ENCODE measurements at places on chromosomes 6 and 20.

- DNase-seq, result no peak
These were observed 435 bp downstream of the DLK2 start for GRCh38 chr6:43454696-43455530.

GRCh38 chr6:1322696-1323219 is 10.9 kb downstream of the FOXQ1 start:
- no peak for DNase-seq

DNA sequence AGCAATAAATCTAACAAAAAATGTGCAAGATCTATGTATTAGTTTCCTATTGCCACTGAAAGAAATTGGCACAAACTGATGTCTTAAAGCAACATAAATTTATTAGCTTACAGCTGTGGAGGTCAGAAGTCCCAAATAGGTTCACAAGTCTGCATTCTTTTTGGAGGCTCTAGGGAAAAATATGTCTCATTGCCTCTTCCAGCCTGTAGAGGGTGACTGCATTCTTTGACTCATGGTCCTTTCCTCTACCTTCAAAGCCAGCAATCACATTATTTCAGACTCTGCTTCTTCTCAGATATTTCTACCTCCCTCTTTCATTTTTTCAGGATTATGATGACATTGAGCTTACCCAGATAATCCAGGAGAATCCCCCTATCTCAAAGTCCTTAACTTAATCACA is 1531.1 kb downstream of the KHDRBS2 start:
- DNase-seq, result no peak

GRCh38 chr20:16178546-16179135 is 394.6 kb downstream of the KIF16B start:
- no peak for DNase-seq

GRCh38 chr6:161671117-161671516 is 397.3 kb upstream of the AGPAT4 start:
- no peak for DNase-seq

DNA sequence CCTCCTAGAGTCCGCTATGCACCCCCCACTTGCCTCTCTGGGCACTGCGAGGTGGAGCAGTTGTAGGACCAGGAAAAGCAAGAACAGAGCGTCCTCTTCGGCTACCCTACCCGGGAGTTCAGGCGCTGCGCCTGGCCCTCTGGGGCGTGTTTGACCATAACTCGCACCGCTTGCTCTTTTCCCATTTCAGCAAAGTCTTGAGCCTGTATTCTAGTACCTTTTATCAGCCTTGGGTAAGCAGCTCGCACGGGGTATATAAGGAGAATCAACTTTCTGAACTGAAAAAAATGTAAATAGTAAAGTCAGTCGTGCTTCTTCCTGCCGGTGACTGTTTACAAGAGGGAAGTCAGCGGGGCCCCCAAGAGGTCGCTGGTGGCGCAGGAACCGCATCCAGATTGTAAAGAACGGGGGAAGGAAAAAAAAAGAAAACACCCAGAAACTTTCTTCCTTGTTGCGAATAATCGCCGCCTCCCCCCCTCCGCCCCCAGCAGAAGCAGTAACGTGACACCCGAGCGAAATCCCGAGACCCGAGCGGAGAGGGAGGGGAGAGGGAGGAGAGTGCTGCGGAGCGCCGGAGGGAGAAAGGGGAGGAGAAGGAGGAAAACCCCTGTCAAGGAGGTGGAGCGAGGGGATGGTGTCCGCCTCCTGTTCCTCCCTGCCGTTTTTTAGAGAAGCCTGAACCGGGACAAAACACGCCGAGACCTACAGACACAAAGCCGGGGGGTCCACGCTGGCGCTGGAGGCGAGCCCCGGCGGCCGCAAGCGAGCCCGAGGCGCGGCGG is at the start of gene UST:
Gene UST, plus strand, starts transcription at position 668 of the 782 bp plus-strand sequence. CDS start 401 bp downstream, outside the sequence.
- no peak for DNase-seq

DNA sequence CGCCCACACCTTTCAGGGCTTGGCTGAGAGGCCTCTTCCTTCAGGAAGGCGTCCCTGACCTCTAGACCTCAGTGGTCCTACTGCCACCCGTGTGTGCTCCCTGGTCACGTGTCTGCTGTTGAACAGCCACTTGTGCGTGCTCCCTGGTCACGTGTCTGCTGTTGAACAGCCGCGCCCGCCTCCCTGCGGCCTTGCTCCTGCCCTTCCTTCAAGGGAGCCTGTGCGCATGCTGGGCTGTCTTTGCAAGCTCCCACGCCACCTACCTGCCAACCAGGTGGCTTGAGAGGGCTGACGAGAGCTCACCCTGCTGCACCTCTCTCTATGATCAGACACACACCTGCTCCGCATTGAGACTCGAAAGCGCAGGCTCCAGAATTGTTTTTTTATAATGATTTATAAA is 179.3 kb downstream of the BMP7 start:
- DNase-seq, result no peak

- no peak for DNase-seq
These were observed 27.1 kb downstream of the COL12A1 start for GRCh38 chr6:75178757-75179156.

DNA sequence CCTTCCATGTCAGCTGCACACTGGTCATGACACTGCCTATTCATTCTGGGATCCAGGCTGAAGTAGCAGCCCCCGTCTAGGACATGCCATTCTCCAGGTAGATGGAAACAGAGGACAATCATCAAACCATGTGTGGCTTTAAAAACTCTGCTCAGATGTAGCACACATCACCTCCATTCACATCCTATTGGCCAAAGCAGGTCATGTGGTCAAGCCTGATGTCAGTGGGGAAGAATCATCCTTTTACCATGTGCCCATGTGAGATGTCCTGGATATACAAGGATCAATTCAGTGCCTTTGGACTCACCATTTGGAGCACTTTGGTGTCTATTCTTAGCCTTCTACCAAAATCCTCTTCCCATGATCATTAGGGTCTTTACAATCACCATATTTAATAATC is 99.5 kb downstream of the CDC5L start:
- DNase-seq, result no peak

- DNase-seq, result no peak
These were observed 13.8 kb downstream of the SYNJ2 start for GRCh38 chr6:157995458-157995857.

DNA sequence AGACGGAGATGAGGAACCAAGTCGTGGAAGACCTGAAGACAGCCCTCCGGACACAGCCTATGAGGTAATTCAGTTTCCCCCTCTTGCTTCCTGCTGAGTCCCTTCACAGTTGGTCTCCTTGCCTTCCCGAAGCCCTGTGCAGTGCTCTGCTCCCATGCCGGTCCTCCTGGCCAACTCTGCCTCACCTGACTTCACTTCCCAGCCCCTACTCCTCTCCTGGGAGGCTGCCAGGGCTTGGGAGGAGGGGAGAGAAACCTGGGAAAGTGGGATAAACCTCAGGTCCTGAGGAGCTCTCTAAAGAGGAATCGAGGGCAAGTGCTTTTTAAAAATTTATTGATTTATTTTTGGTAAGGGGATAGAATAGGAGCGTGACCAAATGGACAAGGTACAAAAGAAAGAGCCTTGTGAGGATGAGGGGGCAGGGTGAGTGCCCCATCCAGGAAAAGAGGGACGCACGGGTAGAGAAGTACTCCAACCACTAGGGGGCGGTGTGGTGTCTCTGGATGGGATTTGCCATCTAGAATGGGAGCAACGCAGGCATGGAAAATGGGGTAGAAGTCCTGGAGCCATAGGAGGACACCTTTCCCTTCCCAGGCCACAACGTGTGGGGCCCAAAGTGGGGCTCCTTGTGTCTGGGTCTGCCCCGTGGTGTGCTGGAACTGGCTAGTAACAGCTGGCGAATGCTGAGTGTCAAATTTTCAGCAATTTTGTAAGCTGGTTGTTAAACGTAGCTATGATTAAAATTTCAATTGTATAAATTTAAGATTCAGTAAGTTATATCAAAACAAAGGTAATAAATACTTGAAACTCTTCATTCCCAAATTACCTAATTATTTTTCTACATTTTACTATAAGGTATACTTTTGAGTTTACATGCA is 69.0 kb downstream of the MOCS1 start:
- DNase-seq, result no peak

DNA sequence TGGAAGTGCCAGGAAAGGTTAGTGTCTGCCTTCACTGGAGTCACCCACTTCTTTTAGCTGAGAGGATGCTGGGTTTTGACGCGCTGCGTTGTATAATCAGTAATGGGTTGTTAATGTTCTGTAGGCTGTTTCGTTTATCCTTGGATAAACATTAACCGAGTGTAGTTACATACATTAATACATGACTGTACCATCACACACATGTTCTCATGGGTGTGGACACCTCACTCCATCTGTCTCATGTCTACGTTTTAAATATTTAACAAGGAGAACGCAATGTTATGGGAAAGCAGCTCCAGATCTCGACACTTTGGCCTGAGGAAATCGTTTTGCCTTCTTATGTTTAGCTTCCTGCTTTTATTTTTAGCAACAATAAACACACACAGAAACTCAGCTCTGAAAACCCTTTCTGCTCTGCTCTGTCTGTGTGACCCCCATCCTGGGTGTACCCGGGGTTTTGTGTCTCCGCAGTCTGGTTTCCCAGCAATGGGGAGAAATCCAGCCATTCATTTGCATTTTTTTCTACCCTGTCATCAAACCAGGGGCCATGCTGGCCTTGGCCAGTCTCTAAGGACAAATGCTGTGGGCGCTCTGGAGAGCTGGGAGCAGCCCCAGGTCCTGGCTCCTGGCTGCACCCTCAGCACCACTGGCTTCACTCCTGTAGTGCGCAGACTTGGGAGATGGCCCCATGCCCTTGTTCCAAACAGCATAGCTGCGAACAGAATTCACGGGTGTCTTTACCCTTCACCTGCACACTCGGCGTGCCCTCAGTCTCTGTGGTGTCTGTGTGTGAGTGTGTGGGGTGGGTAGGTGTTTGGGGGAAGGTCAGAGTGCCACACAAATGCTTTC is 110.8 kb downstream of the ERMARD start:
- no peak for DNase-seq

GRCh38 chr6:162343198-162343935 is 384.2 kb downstream of the PRKN start:
- DNase-seq, result no peak

- no peak for DNase-seq
These were observed 21.8 kb downstream of the NPEPL1 start for GRCh38 chr20:58714340-58714922.
